ENCODE measurements at places on chromosomes 5 and 9.

GRCh38 chr5:36631154-36631553 lies 24.7 kb downstream of the SLC1A3 start:
- no peak for DNase-seq

DNA sequence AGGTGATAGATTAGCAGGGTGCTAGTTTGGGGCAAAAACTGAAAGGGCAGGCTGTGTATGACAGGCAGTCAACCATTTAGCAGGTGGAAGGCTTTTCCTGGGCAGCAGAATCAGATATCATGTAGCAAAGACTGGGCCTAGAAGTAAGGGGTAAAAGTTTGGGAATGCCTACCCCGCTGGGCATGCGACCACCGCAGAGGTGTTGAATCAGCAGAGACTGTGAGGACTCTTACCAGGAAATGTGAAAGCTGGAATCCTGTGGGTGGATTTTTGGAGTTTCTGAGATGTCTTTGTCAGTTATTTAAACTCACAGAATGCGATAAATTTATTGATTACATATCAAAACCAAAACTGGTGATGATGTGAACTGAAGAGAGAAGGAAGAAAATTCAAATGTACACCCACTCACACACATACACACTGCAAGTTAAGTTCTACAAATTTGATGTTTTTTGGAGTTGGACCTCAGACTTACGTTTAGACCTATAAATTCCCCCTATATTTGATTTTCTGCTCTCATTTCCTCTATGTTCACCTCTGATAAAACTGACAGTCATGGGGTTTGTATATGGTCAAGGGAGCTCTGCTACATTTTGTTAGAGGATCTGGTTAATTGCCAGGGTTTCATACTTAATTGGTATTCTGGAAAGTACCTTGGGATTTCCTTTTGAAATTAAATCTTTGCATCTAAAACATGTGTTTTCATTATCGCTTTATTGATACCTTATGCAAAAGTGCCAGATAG lies 333.6 kb downstream of the CSNK1G3 start:
- DNase-seq: no peak

GRCh38 chr9:92492781-92493401 lies 10.6 kb upstream of the ASPN start:
- no peak for DNase-seq

- DNase-seq: peak; percentile 85
Measured at GRCh38 chr5:96067894-96068614, 106.4 kb upstream of the ELL2 start.

- no peak for DNase-seq
Measured at GRCh38 chr5:17799521-17799920, 165.3 kb downstream of the TAF11L14 start.

GRCh38 chr5:73214306-73214705 lies 41.3 kb downstream of the TMEM174 start:
- no peak for DNase-seq

- DNase-seq: no peak
Measured at GRCh38 chr9:34519321-34520020, 3.3 kb downstream of the ENHO start.

DNA sequence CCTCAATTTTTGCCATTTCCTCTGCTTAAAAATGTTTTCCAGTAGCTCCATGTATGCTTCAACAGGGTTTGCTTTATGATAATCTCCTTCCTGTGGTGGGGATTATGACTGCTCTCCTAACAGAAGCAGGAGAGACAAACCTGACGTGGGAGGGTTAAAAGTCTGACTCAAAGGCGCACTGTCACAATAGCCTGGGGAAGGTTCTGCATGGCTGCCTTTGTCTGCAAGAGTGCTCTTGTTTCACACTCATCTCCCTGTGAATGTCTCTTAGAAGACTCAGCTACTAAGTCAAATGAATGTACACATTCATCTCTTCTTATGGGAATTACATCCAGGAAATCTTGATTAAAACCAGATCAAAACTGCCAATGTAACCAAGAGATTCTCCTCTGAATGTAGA lies 90.9 kb upstream of the MTAP start:
- DNase-seq: no peak
